NCI-H1930 (cell line): ENCODE measurements at places on chromosomes 7 and 10.

GRCh38 chr7:67863911-67864310, 867.3 kb downstream of the TYW1 start:
- no peak for DNase-seq

GRCh38 chr7:36361227-36361626, 28.4 kb upstream of the ANLN start:
- no peak for DNase-seq

DNA sequence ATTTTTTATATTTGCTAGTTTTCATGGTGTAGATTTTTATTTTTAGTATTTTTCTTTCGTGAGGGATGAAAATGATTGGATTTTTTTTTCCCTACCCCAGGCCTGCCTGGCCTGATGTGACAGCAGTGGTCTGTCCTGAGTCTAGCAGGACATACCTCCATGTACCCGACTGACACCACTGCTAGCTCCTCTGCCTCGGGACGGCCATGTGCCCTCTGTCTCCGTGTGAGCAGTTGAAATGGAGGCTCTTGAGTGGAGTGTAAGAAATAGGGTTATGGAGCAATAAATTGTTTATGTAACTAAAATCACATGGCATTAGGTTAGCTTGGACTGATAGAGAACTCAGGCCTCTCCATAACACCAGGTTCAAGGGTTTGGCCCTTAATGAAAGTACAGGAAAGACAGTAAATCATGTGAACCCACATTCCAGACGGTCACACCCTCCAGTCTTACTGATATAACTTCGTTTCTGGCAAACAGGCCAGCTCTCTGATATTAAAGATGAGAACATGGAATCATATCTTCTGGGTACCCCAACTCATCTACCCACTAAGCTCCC, 734.1 kb downstream of the KCNMA1 start:
- DNase-seq: no peak

DNA sequence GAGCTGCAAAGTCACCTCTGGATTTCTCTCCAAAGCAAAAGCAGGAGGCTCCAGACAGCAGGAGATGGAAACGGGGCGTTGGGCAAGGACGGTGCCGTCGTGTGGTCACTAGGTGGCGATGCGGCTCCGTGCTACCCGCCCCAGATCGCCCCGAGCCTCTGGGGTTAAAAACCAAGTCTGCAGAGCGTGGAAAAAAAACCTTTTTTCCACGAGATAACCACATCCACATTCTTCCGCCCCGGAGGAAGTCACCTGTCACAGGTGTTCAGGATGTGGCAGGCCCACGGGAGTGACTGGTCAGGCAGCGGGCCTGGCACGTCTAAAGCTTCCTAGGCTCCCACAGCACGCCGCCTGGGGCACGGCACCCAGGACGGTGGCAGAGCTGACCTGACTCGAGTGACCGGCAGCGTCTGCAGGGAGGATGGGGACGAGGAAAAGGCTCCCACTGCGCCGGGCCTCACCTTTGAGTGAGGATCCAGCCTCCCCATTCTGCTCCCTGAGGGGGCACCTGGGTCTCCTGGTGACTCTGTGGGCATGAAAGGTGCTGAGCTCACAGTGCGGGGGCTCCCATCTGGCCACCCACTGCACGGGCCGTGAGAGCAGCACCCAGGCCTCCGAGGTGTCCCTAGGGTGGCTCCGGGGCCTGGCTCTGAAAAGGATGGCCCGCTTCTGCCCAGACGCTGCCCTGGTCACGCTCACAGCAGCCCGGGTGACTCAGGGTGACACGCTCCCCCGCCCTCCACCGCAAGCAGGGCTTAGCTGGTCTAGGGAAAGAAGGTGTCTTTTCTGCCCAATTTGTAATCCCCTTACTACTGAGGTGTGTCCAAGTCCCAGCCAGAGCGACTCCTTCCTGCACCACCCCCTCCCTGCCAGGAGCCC, 71.3 kb upstream of the TNRC18 start:
- DNase-seq: peak; percentile 48

- DNase-seq: no peak
Observed at GRCh38 chr7:137801003-137801402, 45.8 kb downstream of the DGKI start.

DNA sequence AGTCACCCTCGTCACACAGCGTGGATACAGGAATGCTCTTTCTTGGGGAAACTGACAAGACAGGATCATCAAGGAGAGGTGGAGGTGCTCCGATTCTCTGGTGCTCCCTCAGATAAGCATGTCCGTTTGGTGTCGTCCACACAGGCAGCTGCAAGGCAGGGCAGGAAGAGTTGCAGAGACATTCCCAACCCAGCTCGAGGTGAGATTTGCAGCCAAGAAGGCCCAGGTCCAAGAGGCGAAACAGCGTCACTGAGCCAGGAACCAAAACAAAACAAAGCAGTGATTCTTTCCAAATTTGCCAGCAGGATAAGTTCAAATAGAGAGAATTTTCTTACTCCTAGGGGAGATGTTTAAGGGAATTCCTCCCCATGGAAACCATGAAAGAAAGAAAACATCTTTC, 386.5 kb upstream of the PFKP start:
- DNase-seq: no peak

DNA sequence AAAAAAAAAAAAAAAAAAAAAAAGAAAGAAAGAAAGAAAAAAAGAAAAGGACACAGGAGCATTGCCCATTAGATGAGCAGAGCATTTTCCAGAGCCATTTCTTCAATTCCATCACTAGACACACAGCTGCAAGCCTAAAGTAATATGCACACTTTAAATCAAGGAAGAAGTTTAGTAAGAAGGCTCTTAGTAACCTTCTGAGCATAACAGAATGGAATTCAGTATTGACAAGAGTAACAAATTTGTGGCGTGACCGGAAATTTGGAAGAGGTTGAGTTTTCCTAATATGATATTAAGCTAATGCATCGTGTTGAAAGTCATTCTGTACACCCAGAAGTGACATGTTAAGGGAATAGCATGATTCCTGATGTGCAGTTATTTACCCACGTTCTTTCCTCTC, 35.3 kb downstream of the SMURF1 start:
- no peak for DNase-seq

GRCh38 chr7:132388688-132389087, 187.6 kb downstream of the PLXNA4 start:
- DNase-seq: no peak

DNA sequence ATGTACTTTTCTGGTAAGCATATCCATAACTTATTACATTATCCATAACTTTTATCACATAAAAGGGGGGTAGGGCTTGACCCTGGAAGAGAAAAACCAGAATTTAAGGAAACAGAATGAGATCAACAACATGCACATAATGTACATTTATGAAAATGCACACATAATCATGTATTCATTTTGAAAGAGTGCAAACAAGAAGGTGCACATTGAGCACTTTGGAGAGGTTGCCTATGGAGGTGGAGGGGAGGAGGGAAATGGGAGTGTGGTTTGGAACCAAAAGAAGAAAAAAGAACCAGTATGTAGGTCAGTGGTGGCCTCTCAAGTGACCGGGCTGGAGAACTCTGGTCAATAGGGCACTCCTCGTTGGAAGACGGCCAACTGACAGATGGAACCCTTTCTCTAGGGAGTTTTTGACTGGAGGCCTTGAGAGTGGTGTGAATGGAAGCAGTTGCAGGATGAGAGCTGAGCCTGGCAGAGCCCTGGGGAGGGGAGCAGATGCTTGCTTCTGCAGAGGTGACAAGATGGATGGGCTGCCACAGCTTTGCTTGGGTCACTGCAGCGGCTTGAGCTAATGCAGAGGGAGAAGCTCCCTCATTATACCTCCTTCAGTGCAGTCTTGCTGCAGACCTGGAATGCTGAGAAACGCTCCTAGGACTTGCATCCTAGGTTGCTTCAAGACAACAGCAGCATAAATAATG, 192.7 kb downstream of the SEC23IP start:
- no peak for DNase-seq

DNA sequence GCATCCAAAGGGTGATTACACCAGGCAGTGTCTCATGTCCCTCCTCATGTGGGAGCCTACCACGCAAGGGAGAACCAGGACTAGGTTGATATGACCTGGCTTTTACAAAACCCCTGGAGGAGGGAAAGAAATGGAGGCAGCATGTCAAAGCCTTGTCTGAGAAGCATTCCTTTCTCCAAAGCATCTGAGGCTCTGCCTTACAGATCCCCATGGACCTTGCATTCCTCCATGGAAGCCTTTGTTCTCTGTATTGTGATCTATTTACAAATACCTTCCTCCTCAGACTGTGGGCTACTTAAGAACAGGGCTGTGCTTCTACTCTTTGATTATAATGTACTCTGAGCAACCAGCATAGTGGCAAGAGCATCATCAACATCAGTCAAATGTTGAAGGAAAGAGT, 197.0 kb downstream of the PLXNA4 start:
- DNase-seq: no peak

DNA sequence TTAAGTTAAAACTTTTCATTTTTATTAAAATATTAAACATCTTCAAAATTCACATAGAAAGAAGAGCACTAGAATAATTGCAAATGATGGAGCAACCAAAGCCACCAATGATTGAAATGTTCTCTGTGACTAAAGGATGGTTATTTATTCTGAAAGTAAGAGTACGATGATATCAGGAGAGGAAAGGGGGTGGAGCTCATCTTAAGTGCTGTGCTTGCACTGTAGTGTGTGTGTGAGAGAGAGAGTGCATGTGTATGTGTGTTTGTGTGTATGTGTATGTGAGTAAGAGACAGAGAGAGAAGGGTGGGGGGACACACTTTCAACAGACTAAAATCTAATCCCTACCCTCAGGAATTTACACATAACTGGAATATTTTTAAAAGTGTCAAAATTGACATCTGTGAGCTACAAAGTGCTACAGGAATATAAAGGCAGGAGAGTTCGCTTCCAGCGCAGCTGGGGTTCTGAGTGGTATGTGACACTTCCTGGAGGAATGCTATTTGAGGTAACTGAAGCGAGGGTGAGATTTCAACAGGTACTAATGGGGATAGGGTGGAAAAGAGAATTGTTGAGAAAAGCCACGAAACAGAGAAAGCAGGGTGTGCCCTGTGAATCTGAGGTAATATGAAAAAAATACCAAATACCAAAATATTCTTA, 57.2 kb upstream of the SMNDC1 start:
- no peak for DNase-seq

DNA sequence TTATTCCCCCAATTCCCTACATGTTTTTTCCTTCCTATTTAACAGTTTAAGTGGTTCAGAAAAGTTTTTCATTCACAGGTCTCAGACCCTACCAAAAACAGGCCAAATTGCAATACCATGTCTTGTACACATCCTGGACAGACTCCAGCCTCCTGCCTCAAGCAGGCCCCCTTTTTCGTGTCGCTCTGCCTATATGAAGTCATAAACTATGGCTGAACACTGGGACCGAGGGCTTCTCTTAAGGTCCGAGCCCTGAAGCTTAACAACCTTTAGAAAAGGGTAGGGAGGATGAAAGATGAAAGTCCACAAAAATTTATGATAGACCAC, 1.4 kb downstream of the FBXW4 start:
- DNase-seq: no peak

GRCh38 chr7:99039384-99039891, 104.5 kb downstream of the SMURF1 start:
- DNase-seq: no peak

DNA sequence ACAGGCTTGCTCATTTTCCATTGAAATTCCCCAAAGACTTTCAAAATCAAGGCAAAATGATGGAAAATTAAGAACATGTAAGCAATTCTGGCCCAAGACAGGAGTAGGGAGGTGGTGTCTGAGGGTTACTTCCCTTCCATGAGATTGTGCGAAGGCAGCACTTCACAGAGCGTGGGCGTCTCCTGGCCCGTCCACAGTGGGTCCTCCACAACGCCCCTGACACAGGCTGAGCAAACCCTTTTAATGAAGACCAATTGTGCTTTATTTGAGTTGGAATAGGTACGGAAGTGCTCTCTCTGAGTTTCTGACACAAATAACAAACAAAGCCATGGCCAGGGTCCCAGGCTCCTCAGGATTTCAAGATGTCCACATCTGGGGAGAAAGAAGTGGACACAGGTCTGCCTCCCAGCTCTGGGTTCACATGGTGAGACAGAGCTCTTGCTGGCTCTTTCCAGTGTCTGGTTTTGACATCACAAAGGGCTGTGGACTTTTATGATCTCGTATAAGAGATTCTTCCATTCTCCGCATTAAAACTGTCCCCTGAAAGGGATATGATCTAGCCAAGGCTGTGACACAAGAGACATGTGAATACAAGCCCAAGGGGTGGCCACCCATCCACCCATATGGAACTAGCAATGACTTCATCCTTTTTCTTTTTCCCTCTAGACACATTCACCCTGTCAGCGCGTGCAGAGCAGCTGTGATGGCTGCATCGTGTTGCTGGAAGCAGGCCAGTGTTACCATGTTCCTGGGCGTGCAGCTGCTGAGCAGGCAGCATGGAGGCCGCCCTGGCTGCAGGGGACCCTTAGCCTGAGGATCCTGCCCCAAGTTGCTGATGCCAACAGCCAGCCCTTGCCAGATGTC, 145.6 kb downstream of the ADAM12 start:
- no peak for DNase-seq

- DNase-seq: no peak
Observed at GRCh38 chr10:89540420-89540949, 5.1 kb upstream of the SLC16A12 start.

DNA sequence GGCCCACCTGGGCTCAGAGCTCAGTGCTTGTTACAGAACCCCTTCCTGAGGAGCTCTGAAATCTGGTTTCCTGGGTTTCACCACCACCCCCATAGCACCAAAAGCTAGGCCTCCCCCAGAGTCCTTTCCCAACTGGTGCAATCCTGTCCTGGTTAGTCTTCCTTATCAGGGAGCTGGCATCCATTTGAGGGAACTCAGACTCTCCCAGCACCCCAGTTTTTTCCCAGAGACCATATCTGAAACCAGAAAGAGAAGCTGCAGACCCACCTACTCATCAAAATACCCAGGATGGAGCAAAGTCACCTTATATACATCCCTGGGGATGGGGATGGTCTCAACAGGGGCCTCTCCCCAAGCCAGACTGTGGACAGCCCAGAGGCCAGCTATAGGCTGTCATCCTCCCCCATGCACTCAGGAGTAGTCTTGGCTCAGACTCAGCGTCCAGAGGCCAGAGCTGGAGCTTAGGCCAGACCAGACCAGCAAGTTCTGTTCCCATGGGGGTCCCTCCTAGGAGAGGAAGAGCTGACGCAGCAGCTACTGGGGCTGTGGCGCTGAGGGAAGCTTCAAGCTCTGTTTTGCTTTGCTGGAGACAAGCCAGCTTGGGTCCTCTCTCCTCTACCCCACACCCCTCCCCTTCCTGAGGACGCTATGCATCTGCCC, 3.0 kb downstream of the TBATA start:
- DNase-seq: no peak

- DNase-seq: no peak
Observed at GRCh38 chr10:51006686-51007085, 67.6 kb upstream of the PRKG1 start.

- no peak for DNase-seq
Observed at GRCh38 chr10:30055226-30055662, 4.1 kb downstream of the JCAD start.

- DNase-seq: no peak
Observed at GRCh38 chr7:139523199-139523941, at the start of gene CLEC2L. Gene CLEC2L, plus strand, starts transcription at chr7:139523685. Its CDS starts 243 bp downstream, at chr7:139523928.

- DNase-seq: no peak
Observed at GRCh38 chr10:16919121-16919982, 102.1 kb upstream of the RSU1 start.

- no peak for DNase-seq
Observed at GRCh38 chr10:110218632-110219031, 11.2 kb downstream of the MXI1 start.
